Dorsolateral prefrontal cortex (tissue), 122 donors: ENCODE measurements at places on chromosomes 12 and 14. TPM values are rescaled to one million over a fixed set of nuclear protein-coding genes. Genes with fewer than 3 reads are reported as not detected.

TAS2R42 gene
- total RNA-seq = not detected

DHRS4L2 gene
- total RNA-seq = 13.3 TPM

RFLNA gene
- 4.5 TPM for total RNA-seq

DNA sequence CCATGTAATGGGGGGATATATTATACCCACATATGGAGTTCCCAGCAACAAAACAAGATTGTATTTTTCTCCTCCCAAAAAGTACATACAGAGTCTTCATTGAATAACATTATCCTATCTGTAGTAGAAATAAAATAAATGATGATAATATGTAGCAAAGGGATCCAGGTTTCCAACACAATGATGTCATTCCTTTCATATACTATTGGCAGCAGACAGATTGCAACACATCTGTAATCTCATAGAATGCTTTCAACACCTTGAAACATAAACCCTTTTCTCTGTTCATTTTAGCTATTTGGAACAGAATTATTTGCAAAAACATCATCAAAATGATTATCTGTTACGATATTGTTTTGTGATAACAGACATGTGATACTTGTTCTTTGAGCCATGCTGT is 317.6 kb downstream of the DPF3 start:
- DNase-seq = no peak

DNA sequence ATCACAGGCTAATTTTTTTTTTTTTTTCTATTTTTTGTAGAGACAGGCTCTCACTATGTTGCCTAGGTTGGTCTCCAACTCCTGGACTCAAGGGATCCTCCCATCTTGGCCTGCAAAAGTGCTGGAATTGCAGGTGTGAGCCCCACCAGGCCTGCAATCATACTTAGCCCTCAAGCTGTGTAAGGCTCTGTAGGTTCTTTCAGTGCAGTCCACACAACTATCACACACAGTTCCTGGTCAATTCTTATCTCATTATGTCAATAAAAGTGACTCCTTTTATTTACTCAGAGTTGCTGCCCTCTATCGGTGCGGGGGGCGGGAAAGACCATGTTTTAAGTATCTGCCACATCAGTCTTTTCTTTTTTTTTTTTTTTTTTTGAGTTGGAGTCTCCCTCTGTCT is 29.0 kb downstream of the SLC2A3 start:
- DNase-seq = no peak

GRCh38 chr14:61076556-61076955 is 95.5 kb downstream of the SLC38A6 start:
- no peak for DNase-seq
